ENCODE measurements at places on chromosomes 3 and 15. TPM values are rescaled to one million over a fixed set of nuclear protein-coding genes. Genes with fewer than 3 reads are reported as not detected.
A peak's percentile ranks its signal among the peaks of the same experiment; 100 is the strongest.

DNA sequence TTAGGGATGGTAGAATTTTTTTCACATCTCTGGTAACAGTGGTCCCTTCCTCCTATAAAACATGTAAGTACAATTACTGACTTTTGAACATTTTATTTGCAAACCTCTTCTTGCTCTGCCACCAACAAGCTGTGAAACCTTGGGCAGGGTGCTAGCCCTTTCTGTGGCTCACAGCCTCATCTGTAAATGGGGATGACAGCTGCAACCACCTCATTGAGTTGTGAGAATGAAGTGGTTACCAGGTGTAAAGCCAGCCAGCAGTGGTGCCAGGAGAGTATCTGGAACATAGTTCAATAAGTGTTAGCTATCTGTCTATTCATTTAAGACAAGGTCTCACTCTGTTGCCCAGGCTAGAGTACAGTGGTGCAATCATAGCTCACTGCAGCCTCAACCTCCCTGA is 278.1 kb downstream of the ERC2 start:
- no peak for DNase-seq

DNA sequence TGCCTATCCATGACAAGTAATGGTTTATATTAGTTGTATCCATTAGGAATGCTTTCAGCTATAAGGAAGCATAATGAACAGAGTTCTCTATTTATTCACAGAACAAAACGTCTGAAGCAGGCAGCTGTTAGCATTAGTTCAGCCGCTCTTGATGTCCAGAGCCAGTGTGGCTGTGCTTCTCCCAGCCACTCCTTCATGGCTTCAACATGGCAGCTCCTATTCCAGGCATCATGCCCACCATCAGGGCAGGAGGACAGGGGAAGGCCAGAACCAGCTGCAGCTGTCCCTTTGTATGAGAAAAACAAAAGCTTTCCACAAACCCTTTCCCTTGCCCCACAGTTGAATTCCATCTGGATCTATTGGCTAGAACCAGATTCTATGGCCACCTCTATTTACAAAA is 12.9 kb upstream of the SNRK start:
- no peak for DNase-seq

DNA sequence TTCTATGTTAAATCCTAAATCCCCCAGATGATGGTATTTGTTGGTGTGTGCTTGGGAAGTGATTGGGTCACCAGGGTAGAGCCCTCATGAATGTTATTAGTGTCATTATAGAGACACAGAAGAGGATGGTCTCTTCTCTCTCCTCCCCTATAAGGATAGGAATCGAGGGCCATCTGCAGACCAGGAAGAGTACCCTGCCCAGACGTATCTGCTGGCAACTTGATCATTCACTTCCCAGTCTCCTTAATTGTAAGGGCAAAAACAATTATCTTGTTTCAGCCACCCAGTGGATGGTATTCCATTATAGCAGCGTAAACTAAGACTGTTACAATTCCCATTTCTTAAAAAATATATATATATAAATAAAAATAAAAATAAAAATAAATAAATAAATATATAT is 892.2 kb downstream of the SI start:
- no peak for DNase-seq

GRCh38 chr3:196220587-196220986 is 4.3 kb downstream of the SLC51A start:
- no peak for DNase-seq

GRCh38 chr3:27312044-27312668 is 57.0 kb downstream of the NEK10 start:
- DNase-seq: peak; percentile 41

DNA sequence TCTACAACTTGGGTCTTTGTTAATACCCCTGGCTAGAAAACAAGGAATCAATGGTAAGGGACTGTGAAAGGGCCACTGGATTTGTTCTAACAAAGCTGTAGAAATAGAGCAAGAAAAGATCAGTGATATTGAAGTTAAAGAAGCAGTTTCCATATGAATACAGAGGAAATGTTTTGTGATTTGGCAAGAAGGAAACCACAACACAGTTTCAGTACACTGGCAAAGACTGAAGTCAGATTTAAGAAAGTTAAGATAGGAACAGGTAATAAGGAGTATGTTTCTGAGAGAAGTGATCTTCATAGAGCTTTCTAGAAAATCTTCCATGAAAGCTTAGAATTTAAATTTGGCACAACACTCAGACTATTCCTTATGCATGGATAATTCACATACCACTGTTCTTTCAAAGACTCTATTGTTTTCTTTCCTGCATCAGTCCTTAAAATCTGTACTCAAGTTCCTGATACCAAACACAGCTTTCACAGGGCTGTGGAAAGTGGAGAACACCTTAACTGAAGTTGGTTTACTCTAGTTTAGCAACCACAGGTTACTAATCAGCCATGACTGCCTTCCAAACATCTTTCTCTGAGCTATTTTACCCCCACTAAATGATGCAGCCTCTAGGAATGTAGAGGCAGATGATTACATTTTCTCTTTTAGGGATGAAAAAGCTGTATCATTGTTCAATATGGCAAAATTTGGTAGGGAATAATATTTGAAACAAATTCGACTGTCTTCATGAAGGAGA is 32.4 kb upstream of the ALCAM start:
- DNase-seq: no peak

- no peak for DNase-seq
Measured at GRCh38 chr3:42705058-42705767, 2.6 kb upstream of the HHATL start.

DNA sequence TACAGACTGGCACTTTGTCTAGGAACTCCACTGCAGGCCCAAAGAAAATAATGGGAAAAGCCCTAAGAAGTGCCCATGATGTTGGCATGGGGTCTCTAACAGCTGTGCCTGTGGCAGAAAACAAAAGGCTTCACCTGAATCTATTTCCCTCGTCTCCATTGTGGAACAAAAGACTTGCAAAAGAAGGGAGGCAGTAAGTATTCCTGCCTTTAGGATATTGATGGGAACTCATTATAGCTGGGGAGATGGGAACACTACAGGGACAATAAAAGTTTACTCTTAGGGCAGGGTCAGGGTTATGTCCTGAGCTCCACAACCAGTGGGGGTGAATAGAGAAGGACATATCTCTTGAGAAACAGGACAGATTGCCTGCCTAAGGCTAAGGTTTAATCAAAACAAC is 930.6 kb upstream of the EPHA6 start:
- DNase-seq: no peak

- no peak for DNase-seq
Measured at GRCh38 chr15:66570327-66570726, 4.5 kb upstream of the LCTL start.

DNA sequence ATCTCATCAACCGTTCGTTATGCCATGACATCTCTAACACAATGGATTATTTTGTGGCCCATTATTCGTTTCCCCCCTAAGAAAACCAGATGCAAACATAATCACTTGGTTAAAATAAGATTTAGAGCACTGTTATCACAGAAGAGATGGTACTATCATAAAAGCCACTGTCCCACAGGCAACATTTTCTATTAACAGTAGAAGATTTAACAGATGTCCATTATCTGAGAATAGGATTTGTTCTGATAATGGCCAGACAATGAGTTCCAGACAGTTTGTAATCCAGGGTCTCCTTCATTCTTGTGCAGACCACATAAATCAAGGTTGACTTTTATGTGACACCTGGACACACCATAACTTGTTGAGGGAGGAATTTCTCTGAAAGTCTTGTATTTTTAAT is 153.1 kb downstream of the CLSTN2 start:
- DNase-seq: no peak

NGLY1 gene
- 37.3 TPM for total RNA-seq

CCR8 gene
- not detected for total RNA-seq

TERC gene
- 108 TPM for total RNA-seq

TMCO5A gene
- not detected for total RNA-seq

Data from pulmonary artery endothelial cell (primary cell).